ENCODE measurements at places on chromosomes 16 and 17.
A peak's percentile ranks its signal among the peaks of the same experiment; 100 is the strongest.

DNA sequence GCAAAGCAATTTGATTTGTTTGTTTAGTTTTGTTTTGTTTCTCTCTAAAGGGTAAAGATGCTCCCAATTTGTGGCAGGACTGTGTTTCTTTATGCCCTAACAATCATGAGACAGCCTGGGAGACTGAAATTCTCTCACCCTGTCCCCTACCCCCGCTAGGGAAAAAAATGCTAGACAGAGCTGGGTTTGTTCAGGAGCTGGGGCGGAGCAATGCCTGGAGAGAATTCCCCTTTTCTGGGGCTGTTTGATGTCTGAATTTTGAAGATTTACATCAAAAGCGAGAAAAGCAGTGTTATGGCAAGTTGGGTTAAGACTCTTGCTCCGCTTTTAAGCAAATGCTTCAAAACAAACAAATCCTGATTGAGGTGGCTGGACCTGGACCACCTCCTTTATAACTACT lies 8.4 kb downstream of the MAF start:
- no peak for DNase-seq

DNA sequence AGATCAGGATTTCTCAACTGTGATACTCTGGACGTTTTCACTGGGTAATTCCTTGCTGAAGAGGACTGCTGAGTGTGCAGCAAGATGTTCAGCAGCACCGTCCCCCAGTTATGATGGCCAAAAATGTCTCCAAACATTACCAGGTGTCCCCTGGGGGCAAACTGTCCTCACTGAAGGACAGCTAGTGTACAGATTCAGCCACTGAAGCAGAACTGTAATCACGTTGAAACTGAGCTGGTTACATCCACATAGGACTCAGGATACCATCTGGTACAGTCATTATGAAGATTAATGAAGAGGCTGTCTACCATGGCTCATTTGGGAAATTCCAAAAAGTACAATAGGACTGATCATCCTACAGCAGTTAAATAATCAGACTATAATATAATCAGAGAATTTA lies 43.3 kb upstream of the GINS3 start:
- no peak for DNase-seq

DNA sequence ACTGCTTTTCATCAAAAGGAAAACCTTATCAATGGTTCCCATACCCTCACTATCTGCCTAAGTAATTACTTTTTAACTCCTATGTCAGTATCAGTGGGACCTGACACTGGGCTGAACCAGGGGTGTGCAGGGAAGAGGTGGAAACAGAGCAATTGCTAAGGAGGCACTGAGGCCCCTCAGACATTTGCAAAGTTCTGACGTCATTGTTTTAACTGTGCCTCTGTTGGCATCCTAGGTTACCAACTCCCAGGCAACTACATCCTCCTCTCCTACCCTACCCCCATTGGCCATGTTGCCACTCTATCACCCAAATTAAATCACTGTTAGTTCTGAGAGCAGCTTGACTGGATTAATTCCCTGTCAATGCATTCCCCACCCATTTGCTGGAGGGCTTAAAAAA lies 8.0 kb upstream of the WWOX start:
- DNase-seq: no peak

DNA sequence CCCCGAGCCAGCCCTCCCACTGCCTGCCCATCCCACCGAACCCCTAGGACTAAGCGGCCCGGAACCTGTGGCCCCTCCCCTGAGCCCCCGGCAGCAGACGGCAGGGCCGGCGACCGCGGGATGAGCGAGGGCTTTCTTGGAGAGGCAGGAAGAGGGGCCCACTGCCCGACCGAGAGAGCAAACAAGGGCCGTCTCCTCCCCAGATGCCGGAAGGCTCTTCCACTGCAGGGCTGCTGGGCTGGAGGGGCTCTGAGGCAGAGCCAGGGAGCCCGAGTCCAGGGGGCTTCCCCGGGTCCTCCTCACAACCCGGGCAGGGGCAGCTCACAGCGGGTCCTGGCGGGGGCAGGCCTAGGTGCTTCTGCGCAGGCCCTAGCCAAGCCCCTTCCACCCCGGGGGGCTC lies 2.9 kb downstream of the PERCC1 start:
- no peak for DNase-seq

GRCh38 chr16:2912330-2913199 lies 834 bp downstream of the FLYWCH1 start:
- DNase-seq: peak; percentile 63

DNA sequence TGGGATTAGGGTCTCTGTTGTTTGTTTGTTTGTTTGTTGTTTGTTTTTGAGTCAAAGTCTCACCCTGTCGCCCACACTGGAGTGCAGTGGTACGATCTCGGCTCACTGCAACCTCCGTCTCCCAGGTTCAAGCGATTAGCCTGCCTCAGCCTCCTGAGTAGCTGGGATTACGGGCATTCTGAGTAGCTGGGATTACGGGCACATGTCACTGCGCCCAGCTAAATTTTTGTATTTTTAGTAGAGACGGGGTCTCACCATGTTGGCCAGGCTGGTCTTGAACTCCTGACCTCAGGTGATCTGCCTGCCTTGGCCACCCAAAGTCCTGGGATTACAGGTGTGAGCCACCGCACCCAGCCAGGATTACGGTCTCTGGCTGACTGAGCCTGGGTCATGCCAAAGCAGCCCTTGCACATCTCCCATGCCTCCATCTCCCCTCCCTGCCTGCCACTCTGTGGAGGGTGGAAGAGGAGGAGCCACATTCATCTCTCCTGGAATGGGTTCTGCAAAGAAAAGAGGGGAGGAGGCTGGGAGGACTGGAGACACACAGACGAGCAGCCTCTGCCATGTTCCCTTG lies 59.2 kb downstream of the BEAN1 start:
- no peak for DNase-seq

DNA sequence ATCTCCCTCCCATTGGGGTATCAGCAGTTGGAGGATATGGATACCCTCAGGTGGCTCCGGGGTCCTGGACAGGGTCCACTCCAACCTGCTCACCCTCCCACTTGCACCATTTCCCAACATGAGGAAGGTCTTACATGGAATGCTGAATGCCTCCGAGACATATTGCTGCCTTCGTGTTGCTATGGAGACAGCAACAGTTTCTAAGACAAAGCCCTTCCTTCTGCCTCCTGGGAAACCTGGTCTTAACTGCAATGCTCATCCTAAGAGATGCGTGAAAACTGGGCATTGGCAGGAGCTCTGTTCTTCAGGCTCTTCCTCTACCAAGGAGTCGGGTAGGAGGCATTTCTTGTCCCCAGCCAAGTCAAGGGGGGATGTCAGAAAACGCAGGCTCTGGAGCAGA lies 45.2 kb downstream of the ST3GAL2 start:
- DNase-seq: no peak

DNA sequence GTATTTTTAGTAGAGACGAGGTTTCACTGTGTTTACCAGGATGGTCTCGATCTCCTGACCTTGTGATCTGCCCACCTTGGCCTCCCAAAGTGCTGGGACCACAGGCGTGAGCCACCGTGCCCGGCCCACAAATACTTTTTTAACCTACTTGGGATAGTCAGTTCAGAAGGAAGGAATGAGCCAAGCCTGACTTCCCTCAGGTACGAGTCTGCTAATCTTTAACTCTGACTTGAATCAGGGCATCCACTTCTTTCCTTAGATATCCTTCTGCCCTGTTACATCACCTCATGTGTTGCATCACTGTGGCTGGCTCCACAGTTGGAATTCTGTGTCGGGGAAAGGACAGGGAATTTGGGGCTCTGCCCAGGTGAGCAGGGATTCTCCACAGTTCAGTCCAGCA lies 120.8 kb downstream of the MSI2 start:
- DNase-seq: no peak

DNA sequence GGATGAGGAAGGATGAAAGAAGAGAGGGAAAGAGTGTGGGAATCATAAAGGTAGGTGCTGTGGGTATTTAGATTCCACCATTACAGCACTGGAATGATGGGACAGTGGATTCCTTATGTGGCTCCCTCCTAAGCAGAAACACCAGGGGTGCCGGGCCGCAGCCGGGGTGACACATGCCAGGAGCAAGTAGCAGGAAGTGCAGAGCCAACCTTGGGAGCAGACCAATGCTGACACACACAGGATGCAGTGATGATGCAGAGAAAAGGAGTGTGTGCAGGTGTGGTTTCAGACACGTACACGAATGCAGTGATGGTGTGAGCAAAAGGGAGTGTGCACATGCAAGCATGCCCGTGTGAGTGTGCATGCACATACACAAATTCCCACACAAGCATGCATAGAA lies 338.0 kb downstream of the SLC39A11 start:
- DNase-seq: no peak

- DNase-seq: no peak
Observed at GRCh38 chr16:88927010-88927409, 50.0 kb downstream of the CBFA2T3 start.

DNA sequence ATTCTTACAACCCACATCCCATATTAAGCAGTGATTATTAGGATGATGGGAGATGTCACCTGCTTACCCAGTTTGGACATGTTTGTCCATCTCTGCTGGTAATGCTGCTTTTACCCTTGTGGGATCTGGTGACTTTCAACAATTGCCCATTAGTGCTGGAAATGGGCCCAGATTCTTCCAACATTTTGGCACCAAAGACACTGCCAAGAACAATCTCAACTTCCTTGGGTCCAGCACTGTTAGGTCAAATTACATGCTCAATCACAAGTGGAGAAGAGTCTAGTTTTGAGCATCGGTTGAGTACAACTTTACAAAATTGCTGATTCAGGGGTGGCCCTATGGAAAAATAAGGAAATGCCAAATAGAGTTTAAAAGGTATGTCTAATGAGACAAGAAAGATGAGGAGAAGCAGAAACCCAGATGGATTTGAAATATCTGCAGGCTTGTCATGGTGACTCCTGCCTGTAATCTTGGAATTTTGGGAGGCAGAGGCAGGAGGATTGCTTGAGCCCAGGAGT lies 13.0 kb upstream of the ZFP3 start:
- DNase-seq: no peak

DNA sequence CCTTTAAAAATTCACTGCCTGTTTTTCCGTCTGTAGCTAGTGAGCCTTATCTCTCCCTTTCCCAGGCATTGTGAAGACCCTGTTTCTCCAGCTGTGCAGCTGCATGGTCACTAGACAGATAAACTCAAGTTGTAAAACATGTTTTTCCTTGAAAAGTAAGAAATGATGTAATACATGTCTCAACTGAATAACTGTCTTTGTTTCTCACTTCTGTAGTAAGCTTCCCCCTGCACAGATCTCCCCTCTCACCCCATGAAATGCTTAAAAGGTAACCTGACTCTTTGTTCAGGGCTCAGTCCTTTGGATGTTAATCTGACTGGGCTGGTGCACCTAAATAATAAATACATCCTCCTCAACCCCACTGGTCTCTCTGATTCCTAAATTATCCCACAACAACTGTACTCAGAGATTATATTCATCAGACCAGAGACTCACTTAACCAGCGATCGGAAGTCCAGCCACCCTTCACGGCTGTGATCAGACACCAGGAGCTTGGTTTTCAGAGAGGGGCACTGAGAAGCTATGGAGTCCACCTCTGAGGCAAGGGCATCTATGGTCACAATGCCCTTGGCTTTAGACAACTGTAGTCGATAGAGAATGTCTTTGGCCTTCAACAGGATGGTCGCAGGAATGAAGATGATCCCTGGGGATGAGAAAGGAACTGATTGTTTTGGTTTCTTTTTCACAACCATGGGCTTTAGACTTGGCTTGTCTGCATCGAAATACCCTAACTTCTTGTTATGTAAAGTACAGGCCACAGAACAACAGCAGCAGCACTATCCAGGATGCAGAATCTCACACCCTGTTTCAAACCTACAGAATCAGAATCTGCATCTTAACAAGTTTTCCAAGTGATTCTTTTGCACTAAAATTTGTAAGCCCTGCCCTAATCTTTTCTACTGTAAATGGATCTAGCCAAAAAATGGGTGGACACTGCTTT lies 15.4 kb downstream of the ACSM1 start:
- DNase-seq: no peak

DNA sequence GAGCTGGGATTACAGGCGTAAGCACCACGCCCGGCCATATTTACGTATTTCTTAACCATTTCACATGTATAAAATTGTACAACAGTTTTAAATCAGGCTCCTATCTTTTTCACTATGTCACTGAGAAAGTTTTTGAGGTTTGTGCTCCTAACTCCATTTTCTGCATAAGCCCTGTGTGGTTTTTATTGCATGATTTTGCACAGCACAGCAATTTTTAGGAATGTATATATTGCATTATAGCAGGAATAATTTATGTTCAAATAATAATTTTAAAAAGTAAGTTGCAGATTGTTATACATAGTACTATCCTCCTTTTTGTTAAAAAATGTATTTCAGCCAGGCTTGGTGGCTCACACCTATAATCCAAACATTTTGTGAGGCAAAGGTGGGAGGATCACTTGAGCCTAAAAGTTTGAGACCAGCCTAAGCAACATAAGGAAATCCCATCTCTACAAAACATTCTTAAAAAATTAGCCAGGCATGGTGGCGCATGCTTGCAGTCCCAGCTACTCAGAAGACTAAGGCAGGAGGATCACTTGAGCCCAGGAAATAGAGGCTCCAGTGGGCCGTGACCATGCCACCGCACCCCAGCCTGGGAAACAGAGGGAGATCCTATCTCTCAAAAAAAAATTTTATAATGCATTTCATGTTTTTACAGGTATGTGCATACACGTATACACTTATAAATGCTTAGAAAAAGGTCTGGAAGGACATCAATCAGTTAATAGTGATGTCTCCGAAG lies 26.0 kb downstream of the SMG6 start:
- DNase-seq: no peak

DNA sequence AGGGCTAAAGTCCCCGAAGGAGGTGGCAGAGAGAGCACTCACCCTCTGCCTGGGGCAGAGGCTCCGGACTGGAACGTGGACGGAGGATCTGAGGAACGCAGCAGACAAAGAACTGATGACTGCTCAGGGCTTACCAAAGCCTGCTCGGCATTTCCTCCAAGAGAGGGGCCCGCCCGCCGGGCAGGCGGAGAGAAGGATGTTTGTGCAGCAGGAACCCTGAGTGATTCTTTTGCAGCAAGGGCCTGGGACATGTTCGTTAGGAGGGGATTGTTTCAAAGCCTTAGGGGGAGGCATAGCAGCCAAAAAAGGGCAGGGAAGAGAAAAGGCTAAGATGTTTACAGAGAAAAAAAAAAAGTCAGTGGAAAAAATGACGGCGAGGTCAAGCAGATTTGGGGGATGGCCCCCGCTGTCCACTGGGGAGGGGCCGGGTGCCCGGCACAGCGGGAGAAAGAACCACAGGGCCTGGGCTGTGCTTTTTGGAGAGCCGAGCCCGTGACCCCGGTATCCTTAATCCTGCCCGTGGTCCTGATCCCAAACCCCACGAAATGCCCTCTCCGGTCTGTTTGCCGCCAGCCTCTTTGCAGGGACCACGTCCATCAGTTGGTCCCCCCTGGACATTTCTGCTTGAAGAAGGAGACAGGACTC lies 129.3 kb downstream of the NTN1 start:
- DNase-seq: no peak

- DNase-seq: no peak
Observed at GRCh38 chr16:19185510-19185851, 17.4 kb downstream of the SYT17 start.

GRCh38 chr16:764848-765487 lies 4.4 kb downstream of the MSLN start:
- no peak for DNase-seq

DNA sequence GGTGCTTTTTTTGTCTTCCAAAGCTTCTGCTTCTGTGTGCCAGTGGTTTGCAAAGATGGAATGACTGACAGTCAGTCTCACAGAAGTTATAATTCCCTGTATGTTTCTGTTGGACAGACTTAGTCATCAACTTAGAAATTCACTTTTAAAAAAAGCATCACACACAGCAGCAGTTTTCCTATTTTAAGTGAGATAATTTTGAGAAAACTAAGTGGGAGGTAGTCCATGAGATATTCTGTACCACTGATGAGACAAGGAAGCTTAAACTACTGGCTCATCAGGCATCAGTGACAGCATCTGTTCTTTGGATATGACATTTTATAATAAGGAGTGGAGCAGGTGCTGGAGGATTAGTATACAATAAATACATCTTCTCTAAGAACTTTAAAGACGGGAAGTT lies 20.0 kb downstream of the CNP start:
- no peak for DNase-seq
